ENCODE measurements at places on chromosomes 11 and 22.

GRCh38 chr11:63459586-63459985 lies 31.4 kb downstream of the PLAAT5 start:
- peaks cover 26% of the 10 kb centered on the region for H3K27me3 ChIP-seq
- no peak for DNase-seq
- H3K36me3 ChIP-seq: no peaks in the 10 kb centered on the region
- H3K4me1 ChIP-seq: no peaks in the 10 kb centered on the region
- H3K4me3 ChIP-seq: no peak overlapping the region

- DNase-seq: no peak
- H3K27me3 ChIP-seq: no peaks in the 10 kb centered on the region
- H3K27ac ChIP-seq: peak overlapping the region; percentile 54
- H3K36me3 ChIP-seq: no peaks in the 10 kb centered on the region
- H3K4me1 ChIP-seq: peaks cover 54% of the 10 kb centered on the region
Measured at GRCh38 chr11:64229744-64230170, 591 bp upstream of the DNAJC4 start.

DNA sequence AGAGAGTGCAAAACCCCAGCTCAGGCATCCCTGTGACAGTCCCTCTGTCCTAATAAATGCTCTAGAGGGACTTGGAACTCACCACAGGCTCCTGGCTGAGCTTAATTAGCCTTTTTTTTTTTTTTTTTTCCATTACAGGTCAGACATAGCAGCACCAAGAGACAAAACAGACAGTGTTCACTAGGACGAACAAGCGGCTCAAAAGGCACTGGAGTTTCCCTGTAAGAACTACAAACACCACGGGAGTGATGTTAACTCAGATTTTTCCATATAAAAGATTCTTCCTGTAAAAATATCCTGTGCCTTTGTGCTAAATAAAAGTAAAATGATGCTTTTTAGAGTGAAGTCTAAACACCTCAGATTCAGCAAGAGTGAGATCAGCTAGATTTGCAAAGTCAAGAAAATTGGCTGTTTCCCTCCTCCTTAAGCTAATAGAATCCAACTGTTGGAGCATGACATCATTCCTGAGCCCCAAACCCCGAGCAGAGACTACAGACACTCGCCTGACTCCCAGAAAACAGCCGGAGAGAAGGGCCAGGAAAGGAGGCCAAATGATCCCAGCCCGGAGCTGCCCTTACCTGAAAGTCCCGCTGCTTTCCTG lies 101.0 kb upstream of the AKIP1 start:
- peaks cover 48% of the 10 kb centered on the region for H3K4me1 ChIP-seq
- H3K36me3 ChIP-seq: peaks cover 4% of the 10 kb centered on the region
- peak overlapping the region; percentile 61 for H3K4me3 ChIP-seq

DNA sequence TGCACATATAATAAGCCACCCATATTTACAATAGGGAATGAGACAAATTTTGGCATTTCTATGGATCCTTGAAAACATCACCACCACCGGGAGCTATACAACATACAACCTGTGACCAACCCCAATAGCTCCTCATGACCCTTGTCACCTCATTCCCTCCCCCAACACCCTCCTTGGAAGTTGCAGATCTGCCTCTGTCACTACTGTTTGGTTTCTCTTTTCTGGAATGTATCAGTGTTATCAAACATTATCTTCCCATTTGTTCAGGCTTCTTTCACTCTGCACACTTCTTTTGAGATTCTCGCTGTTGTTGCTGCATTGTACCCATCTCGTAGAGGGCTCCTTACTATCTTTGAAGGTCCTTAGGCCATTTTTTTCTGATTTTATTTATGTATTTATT lies 75.6 kb downstream of the ZNF280B start:
- no peak overlapping the region for H3K27ac ChIP-seq
- no peak for DNase-seq
- H3K4me3 ChIP-seq: no peak overlapping the region

DNA sequence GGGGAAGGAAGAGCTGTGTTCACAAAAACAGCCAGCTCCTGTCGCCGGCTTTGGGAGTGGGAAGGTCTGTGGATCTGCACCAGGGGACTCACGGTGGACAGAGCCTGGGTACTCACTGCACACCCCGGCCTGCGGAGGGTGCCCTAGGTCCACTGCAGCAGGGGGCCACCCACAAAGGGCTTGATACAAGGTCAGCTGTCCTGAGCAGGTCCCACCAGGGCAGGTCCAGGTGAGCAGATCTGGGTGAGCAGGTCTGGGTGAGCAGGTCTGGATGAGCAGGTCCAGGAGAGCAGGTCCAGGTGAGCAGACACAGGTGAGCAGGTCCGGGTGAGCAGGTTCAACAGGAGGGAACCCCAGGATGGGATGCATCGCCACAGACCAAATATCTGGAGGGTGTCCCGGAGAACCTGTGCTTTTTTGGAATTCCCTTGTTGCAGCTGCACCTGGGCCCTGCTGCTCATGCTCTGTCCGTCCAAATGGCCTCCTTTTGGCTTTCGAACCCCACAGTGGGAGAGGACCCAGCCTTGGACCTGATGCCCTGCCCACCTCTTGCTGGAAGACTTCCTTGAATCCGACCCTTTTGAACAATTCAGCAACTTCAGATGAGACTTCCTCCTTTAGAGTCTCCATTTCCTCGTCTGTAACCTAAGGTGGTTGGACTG lies 485.3 kb downstream of the TBC1D22A start:
- no peaks in the 10 kb centered on the region for H3K36me3 ChIP-seq
- H3K4me3 ChIP-seq: no peak overlapping the region

DNA sequence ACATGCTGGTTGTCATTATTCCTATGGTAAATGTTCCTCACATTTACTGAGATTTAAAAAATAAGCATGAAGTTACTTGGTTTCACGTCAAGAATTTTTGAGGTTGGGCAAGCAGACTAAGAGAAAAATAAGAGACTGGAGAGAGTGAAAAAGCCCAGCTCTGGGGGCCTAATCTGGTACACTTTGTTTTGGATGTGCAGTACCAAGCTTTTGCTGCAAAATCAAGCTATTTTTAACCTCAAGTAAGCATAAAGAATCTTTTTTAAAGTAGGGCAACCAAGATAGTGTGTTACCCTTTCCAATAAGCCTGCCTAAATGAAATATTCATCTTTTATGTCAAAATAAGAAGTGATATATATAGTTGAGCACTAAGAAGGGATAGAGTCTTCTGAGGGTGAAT lies 79.4 kb upstream of the ARHGAP20 start:
- H3K4me1 ChIP-seq: peaks cover 4% of the 10 kb centered on the region
- no peak overlapping the region for H3K27ac ChIP-seq
- no peaks in the 10 kb centered on the region for H3K36me3 ChIP-seq
- no peak for DNase-seq
- H3K4me3 ChIP-seq: no peak overlapping the region
- no peaks in the 10 kb centered on the region for H3K27me3 ChIP-seq

DNA sequence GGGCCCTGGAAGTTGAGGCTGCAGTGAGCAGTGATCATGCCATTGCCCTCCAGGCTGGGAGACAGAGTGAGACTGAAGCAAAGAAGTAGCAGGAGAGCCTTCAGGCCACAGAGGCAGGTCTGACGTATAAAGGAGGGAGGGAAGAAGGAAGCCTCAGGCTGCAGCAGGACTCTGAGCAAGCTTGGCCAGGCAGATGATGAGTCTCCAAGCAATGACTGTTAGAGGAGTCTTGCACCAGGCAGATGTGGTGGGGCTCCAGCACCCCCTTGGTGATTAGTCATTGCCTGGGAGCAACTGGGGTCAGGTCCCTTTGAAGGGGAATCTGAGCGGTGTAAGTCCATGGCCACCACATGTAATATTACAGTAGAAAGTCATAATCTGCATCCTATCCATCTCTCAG lies 36.6 kb upstream of the NFAM1 start:
- no peak for DNase-seq
- no peak overlapping the region for H3K27ac ChIP-seq
- H3K4me3 ChIP-seq: no peak overlapping the region
- H3K36me3 ChIP-seq: no peaks in the 10 kb centered on the region
- H3K27me3 ChIP-seq: no peaks in the 10 kb centered on the region

- H3K27me3 ChIP-seq: no peaks in the 10 kb centered on the region
- no peak for DNase-seq
- no peaks in the 10 kb centered on the region for H3K36me3 ChIP-seq
- no peak overlapping the region for H3K27ac ChIP-seq
- H3K4me1 ChIP-seq: no peaks in the 10 kb centered on the region
Measured at GRCh38 chr11:80727315-80727714, 1286.5 kb upstream of the TENM4 start.

- H3K4me1 ChIP-seq: 0 out of 2 replicates have a peak, but pooled peaks cover 6% of the 10 kb centered on the region
- H3K27ac ChIP-seq: no peak overlapping the region
- no peak for DNase-seq
- no peaks in the 10 kb centered on the region for H3K27me3 ChIP-seq
- no peak overlapping the region for H3K4me3 ChIP-seq
Measured at GRCh38 chr11:72421351-72421750, 13.0 kb downstream of the CLPB start.

DNA sequence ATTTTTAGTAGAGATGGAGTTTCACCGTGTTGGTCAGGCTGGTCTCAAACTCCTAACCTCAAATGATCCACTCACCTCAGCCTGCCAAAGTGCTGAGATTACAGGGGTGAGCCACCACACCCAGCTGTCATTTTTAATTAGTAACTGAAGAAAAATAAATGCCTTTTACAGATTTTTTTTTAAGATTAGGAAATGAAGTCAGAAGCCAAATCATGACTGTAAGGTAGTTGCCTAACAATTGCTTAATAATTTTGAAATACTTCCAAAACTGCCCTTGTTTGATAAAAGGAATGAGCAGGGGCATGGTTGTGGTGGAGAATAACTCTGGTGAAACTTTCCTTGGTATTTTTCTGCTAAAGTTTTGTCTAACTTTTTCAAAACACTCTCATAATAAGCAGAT lies 98.9 kb upstream of the SLC5A12 start:
- no peak overlapping the region for H3K4me3 ChIP-seq
- H3K36me3 ChIP-seq: no peaks in the 10 kb centered on the region
- H3K27me3 ChIP-seq: no peaks in the 10 kb centered on the region
- no peaks in the 10 kb centered on the region for H3K4me1 ChIP-seq
- peak overlapping the region; percentile 40 for H3K27ac ChIP-seq

DNA sequence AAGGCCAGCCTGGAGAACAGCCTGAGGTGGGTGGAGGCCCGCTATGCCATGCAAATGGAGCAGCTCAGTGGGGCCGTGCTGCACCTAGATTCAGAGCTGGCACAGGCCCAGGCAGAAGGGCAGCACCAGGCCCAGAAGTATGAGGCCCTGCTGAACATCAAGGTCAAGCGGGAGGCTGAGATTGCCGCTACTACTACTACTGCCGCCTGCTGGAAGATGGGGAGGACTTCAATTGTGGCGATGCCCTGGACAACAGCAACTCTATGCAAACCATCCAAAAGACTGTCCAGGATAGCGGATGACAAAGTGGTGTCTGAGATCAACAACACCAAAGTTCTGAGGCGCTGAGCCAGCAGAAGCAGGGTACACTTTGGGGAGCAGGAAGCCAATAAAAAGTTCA lies 3.1 kb upstream of the TMEM218 start:
- H3K4me3 ChIP-seq: no peak overlapping the region
- DNase-seq: no peak
- H3K4me1 ChIP-seq: peaks cover 5% of the 10 kb centered on the region
- H3K27ac ChIP-seq: no peak overlapping the region

DNA sequence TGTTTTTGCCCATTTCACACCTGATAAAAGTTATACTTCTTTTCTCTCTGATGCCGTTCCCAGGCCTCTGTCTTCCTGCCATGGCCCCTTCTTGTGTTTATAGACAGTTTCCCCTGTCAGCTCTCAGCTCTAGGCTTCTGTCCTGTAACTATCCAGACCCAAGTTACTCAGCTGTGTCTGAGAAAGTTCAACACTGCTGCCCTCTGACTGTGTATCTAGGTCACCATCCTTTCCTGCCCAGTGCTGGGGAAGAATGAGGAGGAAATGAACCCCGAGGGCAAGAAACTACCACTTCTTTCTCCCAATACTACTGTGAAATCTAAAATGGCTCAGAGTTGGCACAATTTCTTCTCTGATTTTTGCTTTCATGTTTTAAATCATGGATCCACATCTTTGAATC lies 29.6 kb downstream of the SNX19 start:
- DNase-seq: no peak
- H3K27me3 ChIP-seq: no peaks in the 10 kb centered on the region
- H3K4me1 ChIP-seq: no peaks in the 10 kb centered on the region
- no peak overlapping the region for H3K27ac ChIP-seq
- H3K4me3 ChIP-seq: no peak overlapping the region
- peaks cover 54% of the 10 kb centered on the region for H3K36me3 ChIP-seq
